Right ventricle myocardium inferior (tissue), 1 donor: ENCODE measurements at places on chromosomes 11 and 22. TPM values are rescaled to one million over a fixed set of nuclear protein-coding genes. Genes with fewer than 3 reads are reported as not detected.

GRCh38 chr22:41991111-41991510 is 7.5 kb upstream of the WBP2NL start:
- no peak for DNase-seq

GRCh38 chr11:1193326-1194230 is 29.3 kb upstream of the MUC5B start:
- DNase-seq: peak; percentile 61

Gene SLC22A8
- not detected for total RNA-seq

Gene SLC35F2
- total RNA-seq: 0.46 TPM

Gene THRSP
- total RNA-seq: 4.8 TPM

GRCh38 chr11:62755086-62755615 is 1.2 kb upstream of the ZBTB3 start:
- DNase-seq: no peak

DNA sequence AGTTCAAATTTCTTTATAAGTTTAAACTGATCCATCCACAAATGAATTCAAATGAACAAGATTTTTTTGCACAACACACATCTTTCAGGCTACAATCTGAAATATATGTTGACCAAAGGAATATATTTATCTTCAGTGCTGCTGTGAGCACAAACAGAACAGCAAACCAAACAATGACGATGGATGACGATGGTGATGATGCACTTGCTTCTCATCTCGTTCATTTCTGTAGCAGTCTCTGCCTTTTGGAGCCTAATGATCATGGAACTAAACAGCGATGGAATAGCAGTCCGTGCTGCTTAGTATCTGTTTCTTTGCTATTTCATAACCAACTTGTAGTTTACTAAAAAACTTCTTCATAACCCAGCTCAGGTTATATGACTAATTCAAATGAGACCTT is 220.7 kb upstream of the BLID start:
- no peak for DNase-seq

DNA sequence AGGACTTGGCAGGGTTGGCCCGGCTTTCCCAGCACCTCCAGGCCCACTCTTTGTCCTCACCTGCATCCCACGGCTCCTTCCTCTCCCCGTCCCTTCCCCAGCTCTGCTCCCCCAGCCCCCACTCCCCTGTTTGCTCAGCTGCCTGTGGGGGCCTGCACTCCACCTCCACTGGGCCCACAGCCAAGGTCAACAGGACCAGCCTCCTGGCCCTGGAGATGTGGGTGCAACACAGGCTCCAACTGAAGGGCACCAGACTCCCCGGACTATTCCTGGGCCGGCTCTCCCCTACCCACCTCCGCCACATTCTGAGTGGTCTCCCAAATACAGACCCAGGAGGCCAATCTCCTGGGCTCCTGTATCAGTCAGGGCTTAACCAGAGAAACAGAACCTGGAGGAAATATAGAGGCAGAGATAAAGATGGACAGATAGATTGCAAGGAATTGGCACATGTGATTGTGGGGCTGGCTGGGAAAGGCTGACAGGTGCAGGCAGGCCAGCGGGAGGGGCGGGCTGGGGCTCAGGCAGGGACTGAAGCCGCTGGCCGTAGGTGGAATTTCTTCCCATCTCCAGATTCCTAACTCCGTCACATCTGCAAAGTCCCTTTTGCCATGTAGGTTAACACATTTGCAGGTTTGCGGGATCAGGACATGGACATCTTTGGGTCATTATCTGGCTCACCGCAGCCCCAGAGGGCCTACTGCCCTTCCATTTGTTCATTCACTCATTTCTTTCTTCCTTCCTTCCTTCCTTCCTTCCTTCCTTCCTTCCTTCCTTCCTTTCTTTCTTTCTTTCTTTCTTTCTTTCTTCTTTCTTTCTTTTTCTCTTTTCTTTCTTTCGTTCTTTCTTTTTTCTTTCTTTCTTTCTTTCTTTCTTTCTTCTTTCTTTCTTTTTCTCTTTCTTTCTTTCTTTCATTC is 45.8 kb upstream of the MYH9 start:
- DNase-seq: no peak

GRCh38 chr11:113014262-113015097 is 53.3 kb downstream of the NCAM1 start:
- DNase-seq: peak; percentile 80

Gene RAB38
- 0.70 TPM for total RNA-seq

Gene ANO3
- 0.05 TPM for total RNA-seq

- no peak for DNase-seq
Observed at GRCh38 chr11:15113381-15113780, 1.3 kb upstream of the INSC start.
